ENCODE measurements at places on chromosomes 3 and 15. TPM values are rescaled to one million over a fixed set of nuclear protein-coding genes. Genes with fewer than 3 reads are reported as not detected.

- no peaks in the 10 kb centered on the region for H3K27me3 ChIP-seq
- DNase-seq: peak; percentile 38
- no peak overlapping the region for H3K4me3 ChIP-seq
- no peak overlapping the region for H3K27ac ChIP-seq
Measured at GRCh38 chr3:115819785-115820384, 196.6 kb downstream of the GAP43 start.

The TBC1D2B gene
- 10.1 TPM for total RNA-seq

The PAK6 gene
- total RNA-seq: 0.47 TPM

The MLF1 gene
- total RNA-seq: 32.2 TPM

DNA sequence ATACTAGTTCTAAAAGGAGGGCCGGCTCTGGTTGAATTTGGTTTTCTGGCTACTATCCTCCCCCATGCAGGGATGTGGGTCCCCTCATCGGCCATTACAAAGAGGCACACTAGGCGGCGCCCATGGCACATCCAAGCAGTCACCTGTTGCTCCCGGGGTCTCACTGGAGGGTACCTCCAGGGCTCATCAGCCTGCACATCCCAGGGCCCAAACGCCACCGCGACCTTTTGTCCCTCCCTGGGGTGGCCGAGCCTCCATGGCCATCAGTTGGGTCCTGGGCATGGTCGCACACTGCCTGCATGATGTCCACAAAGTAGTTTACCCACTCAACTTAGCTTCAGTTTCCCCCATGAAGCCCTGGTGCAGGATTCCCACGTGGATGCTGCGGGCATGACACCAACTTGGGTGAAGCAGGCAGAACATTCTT lies 28.3 kb downstream of the IDH3A start:
- peaks cover 4% of the 10 kb centered on the region for H3K27me3 ChIP-seq
- H3K36me3 ChIP-seq: no peaks in the 10 kb centered on the region
- peaks cover 3% of the 10 kb centered on the region for H3K4me1 ChIP-seq
- DNase-seq: peak; percentile 70

DNA sequence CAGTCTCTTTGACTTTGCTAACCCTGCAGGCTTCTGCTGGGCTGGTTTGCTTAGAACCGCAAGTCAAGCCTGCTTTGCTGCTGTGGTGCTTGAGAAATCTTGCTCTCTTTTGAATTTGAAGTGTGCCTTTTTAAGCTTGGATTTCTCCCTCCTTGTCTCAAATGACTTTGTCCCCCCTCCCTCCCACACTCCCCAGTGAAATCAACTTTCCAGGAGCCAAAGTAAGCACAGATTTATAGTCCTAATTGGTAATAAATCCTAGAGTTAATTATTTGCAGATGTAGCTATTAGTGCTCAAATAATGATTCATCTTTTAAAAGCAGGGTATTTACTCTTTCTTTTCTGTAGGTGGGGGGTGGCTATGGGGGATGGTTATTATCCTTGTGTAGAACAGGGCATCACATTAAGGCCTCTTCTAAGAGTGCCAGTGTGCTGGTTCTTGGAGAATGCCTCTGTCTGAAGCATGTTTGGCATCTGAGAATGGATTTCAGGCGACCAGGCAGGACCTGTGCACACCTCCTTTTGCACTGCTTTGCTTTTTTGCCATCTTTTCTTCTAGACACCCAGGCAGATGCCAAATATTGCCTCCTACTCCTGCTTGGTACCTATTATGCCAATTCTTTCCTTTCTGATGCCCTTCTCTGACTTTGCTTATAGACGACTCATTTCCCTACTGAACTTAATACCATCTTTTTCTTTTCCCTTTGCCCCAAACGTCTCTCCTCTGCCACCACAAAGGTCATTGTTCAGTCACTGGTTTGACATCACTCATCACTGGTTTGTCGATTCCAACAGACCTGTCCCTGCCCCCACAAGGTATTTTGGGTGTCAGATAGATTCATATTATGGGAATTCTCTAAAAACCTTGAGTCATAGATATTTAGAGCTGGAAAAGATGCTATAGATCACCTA lies 50.7 kb downstream of the CLDN11 start:
- H3K4me1 ChIP-seq: no peaks in the 10 kb centered on the region
- H3K27me3 ChIP-seq: peaks cover 15% of the 10 kb centered on the region
- H3K27ac ChIP-seq: no peak overlapping the region
- H3K36me3 ChIP-seq: no peaks in the 10 kb centered on the region
- no peak overlapping the region for H3K4me3 ChIP-seq
- DNase-seq: no peak

The RASL12 gene
- total RNA-seq: not detected

DNA sequence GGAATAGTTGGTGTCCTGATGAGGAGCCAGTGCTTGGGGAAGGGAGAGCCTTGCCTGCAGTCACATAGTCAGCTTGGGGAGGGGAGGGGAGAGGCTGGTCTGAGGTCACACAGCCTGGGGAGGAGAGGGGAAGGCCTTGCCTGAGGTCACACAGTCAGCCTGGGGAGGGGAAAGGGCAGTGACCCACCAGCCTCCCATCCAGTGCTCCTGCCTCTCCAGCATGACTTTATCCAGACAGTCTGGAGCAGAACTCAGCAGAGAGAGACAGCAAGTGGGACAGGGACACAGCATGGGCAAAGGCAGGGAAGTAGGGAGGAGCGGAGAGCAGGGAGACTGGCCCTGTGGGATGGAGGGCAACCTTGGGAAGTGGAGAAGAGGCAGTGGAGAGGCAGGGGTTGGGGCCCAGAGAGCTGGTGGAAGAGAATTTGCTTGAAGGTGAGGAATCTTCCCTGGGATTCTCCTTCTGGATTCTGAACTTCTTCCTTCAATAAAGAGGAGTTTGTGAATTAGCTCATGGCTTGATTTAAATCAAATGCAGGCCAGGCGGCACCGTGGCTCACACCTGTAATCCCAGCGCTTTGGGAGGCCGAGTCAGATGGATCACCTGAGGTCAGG lies 64.5 kb downstream of the CORO2B start:
- no peak overlapping the region for H3K27ac ChIP-seq
- no peak overlapping the region for H3K4me3 ChIP-seq
- peaks cover 10% of the 10 kb centered on the region for H3K27me3 ChIP-seq
- H3K4me1 ChIP-seq: no peaks in the 10 kb centered on the region
- no peaks in the 10 kb centered on the region for H3K36me3 ChIP-seq
- DNase-seq: no peak

DNA sequence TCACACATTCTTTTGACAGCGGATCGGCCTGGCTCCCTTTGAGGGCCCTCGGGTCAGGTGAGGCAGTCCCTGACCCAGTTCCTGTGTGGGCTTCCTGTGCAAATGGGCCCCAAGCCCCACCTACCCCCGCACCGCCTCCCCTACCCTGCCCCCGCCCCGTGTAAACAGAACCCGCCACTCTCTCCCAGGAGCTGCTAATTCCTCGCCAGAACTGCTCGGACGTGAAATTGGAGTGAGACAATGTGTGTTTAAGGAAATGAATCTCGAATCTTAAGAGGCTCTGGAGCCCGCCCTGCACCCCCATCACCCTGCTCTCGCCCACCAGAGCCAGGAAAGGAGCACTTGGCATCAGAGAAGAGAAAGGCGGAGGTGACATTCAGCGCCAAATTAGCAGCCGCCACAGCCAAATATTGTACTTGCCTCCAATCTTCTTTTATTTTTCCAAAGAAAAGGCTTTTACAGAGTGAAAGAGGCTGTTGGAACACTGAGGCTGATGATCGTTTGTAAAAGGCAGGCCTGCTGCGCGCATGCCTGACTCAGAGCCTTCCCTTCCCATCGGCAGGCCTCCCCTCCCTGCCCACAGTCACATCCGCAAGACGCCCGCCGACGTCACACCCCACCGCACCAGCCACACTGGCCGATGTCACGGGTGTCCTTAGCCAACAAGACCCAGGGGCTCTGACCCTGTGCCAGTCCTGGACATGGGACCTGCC lies 53.1 kb downstream of the CACNA2D2 start:
- no peaks in the 10 kb centered on the region for H3K4me1 ChIP-seq
- no peak for DNase-seq
- H3K27me3 ChIP-seq: no peaks in the 10 kb centered on the region
- H3K4me3 ChIP-seq: no peak overlapping the region
- H3K36me3 ChIP-seq: no peaks in the 10 kb centered on the region

The RYR3 gene
- total RNA-seq: not detected

DNA sequence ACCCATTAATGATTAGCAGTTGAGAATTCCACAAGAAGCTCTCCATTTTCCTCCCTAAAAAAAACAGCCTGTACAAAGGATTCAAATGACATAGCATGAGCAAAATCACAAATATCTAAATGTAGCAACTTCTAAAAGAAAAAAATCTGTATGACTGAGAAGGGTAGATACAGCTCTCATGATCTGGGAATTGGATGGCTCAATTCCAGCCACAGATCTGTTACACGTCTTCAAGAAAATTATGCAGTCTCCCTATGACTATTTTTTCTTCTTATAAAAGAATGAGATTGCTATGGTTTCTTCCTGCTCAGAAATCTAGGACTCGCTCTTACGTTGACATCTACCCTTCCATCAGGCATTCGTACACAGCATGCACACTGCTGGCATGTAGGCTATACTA lies 71.5 kb downstream of the PLCH1 start:
- H3K4me3 ChIP-seq: no peak overlapping the region
- no peak overlapping the region for H3K27ac ChIP-seq
- no peaks in the 10 kb centered on the region for H3K36me3 ChIP-seq
- H3K4me1 ChIP-seq: no peaks in the 10 kb centered on the region
- H3K27me3 ChIP-seq: no peaks in the 10 kb centered on the region
- DNase-seq: no peak

DNA sequence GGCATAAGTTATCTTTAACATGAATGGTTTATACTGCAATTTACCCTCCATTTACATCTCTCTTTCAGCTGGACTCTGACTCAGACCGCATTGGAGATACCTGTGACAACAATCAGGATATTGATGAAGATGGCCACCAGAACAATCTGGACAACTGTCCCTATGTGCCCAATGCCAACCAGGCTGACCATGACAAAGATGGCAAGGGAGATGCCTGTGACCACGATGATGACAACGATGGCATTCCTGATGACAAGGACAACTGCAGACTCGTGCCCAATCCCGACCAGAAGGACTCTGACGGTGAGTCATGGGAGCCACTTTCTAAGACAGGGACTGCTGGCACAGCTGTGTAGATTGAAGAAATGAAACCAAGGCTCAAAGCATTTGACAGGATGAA lies 11.6 kb downstream of the THBS1 start:
- H3K27ac ChIP-seq: no peak overlapping the region
- DNase-seq: no peak
- peaks cover 50% of the 10 kb centered on the region for H3K27me3 ChIP-seq
- H3K36me3 ChIP-seq: no peaks in the 10 kb centered on the region
- no peaks in the 10 kb centered on the region for H3K4me1 ChIP-seq

DNA sequence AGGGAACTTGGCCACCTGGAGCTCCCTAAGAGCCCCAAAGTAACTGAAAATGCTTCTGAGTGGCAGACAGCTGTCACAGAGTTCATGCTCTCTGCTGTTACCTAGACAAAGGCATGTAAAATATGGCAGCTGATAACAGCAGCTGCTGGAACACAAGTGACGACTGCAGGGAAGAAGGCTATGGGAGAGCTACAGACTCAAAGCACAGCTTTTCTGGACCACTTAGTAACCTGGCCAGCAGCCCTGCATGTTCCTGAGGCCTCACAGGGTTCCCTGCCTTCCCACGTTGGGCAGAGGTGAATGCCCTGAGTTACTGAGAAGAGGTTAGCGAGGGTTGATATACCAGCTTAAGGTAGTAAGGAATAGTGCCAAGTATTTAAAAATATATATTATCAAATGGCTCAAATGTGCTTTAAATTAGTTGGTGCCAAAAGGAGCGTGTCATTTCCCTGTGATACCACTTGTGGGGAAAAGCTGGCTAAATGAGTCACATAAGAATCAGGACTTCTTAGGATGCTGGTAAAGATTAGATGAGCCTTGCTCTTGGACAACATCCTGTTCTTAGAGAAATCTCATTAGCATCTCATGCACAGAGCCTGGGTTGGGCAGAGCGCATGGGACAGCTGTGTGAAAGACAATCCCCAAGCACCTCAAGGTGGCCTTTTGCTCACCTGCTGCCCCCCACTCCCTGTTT lies 76.4 kb upstream of the SCN5A start:
- no peak overlapping the region for H3K4me3 ChIP-seq
- no peaks in the 10 kb centered on the region for H3K27me3 ChIP-seq
- H3K27ac ChIP-seq: no peak overlapping the region
- no peaks in the 10 kb centered on the region for H3K36me3 ChIP-seq
- H3K4me1 ChIP-seq: peaks cover 28% of the 10 kb centered on the region

GRCh38 chr15:48433226-48433886 lies 102.1 kb downstream of the DUT start:
- no peak for DNase-seq
- H3K27ac ChIP-seq: no peak overlapping the region
- H3K36me3 ChIP-seq: no peaks in the 10 kb centered on the region
- H3K4me3 ChIP-seq: no peak overlapping the region
- H3K4me1 ChIP-seq: no peaks in the 10 kb centered on the region
- H3K27me3 ChIP-seq: no peaks in the 10 kb centered on the region

DNA sequence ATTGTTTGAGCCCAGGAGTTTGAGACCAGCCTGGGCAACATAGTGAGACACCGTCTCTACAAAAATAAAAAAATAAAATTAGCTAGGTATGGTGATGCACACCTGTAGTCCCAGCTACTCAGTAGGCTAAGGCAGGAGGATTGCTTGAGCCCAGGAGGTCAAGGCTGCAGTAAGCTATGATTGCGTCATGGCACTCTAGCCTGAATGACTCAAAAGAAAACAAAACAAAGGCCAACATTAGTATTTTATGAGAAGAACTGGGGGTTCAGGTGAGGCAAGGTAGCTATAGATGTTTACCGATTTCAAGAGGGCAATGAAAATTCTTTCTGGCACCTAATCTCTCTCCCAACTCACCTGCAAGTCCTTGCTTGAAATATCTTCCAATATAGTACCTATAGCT lies 77.2 kb downstream of the GREM1 start:
- no peaks in the 10 kb centered on the region for H3K4me1 ChIP-seq
- no peak overlapping the region for H3K4me3 ChIP-seq
- DNase-seq: no peak

The CGNL1 gene
- total RNA-seq: 0.07 TPM

The EPHA3 gene
- total RNA-seq: not detected

DNA sequence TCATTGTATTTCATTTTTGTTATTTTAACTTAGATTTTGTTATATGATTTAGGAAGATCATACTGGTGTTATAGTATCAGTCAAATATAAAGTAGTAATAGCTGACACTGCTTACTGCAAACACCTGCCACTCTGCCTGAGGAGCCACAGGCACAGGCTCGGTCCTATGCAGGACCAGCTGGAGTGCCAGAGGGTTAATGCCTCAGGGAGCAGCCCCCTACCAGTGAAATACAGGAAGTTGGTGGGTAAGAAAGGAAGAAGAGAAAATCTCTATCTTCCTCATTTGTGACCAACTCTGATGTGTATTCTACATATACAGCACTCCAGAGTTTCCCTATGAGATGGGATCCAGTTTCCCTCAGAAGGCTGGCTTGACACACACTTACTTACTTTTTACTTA lies 593.3 kb downstream of the UNC13C start:
- no peaks in the 10 kb centered on the region for H3K4me1 ChIP-seq
- no peaks in the 10 kb centered on the region for H3K27me3 ChIP-seq
- H3K4me3 ChIP-seq: no peak overlapping the region
- no peak for DNase-seq
- H3K36me3 ChIP-seq: no peaks in the 10 kb centered on the region
- H3K27ac ChIP-seq: no peak overlapping the region
